Adipose tissue (tissue), 3 donors: ENCODE measurements at places on chromosomes 6 and 20. TPM values are rescaled to one million over a fixed set of nuclear protein-coding genes. Genes with fewer than 3 reads are reported as not detected.

HUS1B gene
- 0.09 TPM for polyA plus RNA-seq

EEF1A1 gene
- polyA plus RNA-seq = 8,558 TPM

SAMD3 gene
- polyA plus RNA-seq = 0.49 TPM

SLC32A1 gene
- polyA plus RNA-seq = not detected

GPLD1 gene
- polyA plus RNA-seq = 1.7 TPM

TMX4 gene
- polyA plus RNA-seq = 22.2 TPM

C6orf163 gene
- polyA plus RNA-seq = 3.1 TPM

SYCP2L gene
- polyA plus RNA-seq = 0.22 TPM

DPPA5 gene
- not detected for polyA plus RNA-seq

ARMC2 gene
- 0.85 TPM for polyA plus RNA-seq

SPATS1 gene
- polyA plus RNA-seq = not detected
